ENCODE measurements at places on chromosomes 3 and 15.

DNA sequence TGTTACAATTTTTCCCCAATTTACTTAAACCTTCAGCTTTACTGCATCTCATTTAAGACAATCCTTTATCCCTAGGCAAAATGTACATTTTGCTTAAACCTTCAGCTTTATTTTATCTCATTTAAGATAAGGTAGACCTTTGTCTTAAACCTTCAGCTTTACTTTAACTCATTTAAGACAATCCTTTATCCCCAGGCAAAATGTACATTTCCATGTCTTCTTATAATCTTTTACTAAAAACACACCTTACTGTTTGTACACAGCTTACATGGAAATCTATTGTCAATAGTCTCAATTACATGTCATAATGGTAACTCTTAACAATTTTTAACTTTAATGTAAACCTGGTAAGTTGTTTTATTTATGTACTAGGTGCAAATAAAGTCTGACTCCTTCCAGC lies 58.7 kb upstream of the MKRN3 start:
- no peak for DNase-seq

DNA sequence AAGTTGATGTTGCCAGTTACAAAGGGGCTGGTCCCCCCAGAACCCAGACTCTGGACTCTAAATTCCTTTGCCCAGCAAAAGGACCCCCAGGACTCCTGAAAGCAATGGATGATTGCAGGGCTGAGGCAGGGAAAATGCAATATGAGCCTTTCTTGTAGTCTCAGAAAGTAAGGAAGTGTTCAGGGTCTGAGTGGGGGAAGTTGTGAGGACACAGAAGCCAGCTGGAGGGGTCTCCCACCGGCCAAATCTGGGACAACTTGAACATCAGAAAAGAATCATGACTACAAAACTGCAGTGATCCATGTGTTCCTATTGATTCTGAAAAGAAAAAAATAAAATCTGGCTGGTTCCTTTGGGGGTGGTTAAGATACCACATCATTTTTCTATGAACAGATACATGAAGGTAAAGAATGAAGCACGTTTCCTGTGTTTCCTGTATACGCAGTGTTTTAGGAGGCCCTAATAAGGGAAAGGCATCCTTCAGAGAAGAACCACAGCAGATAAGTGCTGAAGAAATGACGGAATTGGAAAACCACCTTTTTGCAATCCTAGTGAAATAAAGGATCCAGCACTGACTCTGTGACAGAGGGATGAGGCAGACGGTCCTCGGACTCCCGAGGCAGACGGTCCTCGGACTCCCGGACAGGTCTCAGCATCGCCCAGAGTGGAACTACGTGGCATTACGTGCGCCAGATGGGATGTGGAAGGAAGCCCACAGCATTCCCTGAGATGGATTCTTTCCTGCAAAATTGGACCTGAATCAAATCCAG lies 22.2 kb upstream of the GRIP2 start:
- no peak for DNase-seq

DNA sequence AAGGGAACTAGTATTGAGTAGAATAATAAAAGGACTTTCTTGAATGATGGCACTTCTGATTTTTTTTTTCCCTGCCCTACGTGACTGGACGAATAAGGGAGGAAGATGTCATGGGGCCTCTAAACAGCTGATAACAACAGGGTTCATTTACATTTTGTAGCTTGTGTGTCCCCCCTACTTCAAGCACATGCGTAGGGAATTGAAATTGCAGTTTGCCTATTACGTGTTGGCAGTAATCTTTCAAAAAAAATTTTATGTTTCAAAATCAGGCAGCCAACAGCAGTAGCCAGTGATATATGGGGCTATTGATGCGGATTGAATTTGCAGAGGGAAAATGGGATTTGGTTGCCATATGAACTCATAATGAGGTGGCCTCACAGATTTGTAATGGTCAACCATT lies 58.7 kb downstream of the PTPRG start:
- DNase-seq: no peak

DNA sequence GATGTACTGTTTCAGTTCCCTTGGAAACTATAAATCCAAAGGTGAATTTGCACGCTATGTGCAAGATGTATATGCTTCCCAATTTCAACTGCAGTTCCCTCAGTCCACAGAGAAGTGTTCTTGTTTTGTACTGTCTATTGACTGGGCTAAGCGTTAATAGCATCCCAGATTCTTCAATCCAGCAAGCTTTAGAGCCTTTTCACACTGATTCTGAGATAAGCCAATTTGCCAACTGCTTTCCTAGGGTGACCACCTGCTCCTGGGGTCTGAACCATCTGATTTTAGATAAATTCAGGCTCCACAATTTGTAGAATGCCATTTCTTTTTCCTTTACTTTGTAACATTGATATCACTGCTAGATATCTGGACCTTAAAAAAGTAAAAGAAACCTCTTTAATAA lies 340.1 kb downstream of the PTPRG start:
- DNase-seq: no peak

DNA sequence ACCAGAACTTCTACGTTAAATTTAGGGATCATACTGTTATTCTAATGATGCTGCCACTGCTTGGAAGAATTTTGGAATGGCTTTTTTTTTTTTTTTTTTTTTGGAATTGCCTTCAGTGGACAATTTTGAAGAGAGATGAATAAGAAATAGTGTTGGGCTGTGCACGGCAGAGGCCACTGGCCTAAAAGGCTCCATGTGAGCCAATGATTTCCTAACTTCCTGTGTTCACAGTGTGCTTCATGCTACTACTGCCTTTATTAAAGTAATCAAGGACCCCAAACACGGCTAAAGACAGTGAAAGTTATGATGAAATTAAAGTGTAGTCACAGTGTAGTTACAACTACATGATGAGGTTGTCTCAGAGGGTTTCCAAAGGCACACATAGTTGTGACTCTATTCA lies 100.8 kb upstream of the TNFAIP8L3 start:
- no peak for DNase-seq

GRCh38 chr3:138297059-138297607 lies 32.5 kb downstream of the NME9 start:
- DNase-seq: no peak

DNA sequence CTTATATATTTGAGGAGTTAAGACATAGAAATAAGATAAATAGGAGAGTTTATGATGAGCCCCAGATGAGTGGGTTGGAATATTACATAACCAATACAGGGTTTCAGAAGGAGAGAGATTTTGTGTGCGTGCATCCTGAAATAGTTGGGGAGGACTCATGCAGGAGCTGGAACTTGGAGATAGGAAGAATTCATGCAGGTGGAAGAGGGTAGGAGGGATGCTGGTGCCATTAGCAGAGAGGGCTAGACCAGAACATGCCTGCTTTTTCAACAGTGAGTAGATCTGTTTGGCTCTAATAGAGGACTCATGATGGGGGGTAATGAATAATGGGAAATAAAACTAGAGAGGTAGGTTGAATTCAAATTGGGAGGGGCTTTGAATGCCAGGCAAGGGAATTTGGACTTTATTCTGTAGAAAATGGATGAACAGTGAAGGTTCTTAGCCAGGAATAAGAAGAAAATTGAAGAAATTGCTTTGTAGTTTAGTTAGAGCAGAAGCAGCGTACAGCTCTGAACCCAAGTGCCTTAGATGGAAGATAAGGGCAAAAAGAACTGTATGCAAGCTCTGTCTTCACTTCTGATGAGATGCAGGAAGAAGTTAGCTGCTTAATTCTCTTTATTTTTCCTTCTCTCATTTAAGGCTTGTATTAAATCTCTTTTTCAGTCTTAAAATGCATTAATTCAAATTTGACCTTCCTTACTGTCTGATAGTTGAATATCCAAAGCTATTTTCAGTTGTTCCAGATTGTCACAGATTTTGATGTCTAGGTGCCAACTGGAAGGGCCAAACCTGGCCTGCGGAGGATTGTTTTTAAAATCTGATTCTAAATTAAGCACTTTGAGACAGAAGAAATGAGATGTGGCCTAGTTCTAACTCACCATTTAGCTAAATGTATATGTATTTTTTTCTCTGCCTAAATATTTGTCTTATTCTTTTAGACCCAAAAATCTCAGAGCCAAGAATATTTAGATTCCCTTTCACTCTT lies 86.3 kb downstream of the PPM1L start:
- DNase-seq: no peak
